Kasumi-1 (cell line): ENCODE measurements at places on chromosomes 2 and 18.

GRCh38 chr2:205171261-205171940 lies 510.9 kb upstream of the NRP2 start:
- DNase-seq, result no peak

- no peak for DNase-seq
Measured at GRCh38 chr18:12333506-12334290, 25.7 kb downstream of the TUBB6 start.

DNA sequence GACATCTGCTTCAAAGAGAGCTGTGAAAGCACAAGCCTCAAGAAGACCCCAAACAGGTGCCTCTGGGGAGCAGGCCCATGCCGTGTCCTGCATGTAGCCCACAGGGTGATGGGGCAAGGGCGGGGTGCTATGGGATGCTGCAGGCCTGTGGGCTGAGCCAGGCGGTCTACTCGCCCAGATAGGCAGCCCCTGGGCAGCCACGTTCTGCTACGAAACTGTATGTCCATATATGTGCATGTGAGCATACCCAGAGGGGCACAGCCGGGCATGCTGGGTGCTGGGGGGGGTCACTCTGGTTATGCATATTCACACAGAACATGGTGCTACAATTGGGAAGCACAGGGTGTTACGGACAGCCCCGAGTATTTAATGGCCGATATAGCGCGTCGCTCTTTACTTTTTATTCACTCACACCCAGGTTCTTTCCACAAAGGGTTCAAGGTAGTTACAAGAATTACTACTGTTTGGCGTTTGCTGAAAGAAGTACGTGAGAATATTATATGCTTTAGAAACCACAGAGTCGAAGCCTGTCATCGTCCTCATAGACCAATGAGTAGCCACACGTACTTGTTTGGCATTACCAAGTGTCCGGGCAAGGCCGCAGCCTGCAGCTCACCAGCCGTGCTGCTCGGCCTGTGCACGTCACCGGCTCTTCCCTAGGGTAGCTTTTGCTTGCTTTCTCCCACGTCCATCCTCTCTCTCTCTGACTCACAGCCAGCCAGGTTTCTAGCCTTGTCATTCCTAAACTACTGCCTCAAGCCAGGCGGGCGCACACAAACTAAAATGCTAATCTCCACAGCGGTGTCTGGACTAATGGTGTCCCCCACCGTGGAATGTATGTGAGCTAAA lies 14.4 kb downstream of the MTERF4 start:
- DNase-seq, result no peak

DNA sequence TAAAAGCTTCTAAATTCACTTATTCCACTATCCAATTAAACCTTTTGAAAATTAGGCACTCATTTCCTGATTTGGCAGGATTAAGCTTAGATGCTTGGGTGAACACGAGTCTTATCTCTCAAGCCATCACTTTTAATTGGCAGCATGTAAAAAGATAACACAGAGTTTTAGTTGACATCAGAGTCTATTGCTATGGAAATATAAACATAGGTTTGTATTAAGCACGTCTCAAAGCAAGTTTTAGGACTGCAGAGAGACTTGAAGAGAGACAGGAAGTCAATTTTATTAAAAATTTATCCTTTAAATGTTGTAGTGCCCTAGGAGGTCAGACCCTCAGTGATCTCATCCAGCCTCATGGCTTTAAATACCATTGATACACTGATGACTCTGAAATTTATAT lies 5.6 kb downstream of the RBKS start:
- DNase-seq, result no peak

GRCh38 chr18:68427951-68428401 lies 286.9 kb downstream of the TMX3 start:
- no peak for DNase-seq

DNA sequence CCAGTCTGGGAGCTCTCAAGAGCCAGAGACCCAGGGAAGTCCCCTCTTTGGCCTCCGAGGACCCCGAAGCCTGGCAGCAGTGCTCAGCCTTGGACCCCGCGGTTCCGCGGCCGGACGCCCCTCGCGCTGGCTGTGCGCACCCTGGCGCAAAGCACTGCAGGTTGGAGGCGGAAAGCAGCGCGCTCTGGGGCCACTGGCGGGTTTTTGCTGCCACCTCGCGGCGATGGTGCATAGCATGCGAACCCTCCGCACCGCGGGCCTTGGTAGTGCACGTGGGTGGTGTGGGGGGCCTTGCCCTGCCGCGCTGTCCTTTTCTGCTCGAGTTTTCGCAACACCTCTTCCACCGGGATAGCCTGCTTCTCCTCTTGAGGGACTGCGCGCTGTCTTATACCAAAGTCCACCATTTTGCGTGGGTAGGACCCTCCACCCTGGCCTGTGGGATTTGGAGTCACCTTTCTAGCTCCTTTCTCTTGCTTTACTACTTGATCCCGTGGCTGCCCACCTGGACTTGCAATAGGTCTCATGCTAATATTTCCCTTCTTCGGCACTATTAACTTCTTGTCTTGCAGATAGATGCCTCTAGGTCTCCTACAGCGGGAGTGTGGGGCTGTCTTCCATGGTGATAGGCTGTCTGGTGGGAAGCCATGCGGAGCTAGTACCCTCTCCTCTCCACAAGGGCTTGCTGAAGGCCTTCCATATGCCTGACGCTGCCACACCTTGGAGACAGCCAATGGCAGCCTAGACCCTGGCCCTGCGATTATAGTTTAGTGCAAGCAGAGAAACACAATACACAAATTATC lies 14.3 kb downstream of the SIX3 start:
- peak; percentile 64 for DNase-seq

DNA sequence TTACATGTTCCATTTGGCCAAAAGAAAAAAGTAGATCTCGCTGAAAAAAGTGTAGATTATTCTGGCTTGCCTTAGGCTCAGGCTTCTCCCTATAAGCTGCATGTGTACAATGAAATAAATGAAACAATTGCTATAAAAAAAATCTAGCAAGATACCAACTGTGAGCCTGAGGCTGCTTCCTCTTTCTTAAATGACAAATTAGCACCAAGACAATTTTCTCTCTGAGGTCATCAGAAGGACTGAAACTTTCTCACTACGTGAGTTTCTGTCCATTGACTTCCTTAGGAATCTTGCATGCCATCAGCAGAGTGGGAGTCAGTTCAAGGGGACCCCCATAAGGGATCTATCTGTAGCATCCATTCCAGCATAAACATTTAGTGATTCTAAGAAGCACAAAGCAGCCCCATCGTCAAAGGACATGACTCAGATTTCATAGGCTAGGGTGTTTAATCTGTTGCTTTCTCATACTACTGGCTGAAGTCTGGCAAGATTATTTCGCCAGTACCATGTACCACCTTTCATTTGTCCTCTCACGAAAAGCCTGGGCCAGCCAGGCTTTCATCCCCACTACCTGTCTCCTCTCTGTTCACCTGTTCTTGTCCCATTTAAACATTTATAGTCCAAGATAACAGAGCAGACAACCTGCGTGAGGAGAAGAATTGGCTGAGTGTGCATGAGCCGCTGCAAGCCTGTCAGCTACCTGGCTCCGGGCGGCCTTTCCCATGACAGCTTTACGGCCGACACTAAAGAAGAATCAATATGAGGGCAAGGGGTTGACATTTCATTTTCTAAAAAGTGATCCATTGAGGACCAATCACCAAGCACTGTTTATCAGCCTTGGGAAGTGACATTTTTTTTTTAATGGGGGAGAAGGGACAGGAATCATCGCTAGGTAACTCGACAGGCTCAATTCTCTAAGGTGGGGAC lies 120.0 kb downstream of the EPHA4 start:
- DNase-seq, result no peak

DNA sequence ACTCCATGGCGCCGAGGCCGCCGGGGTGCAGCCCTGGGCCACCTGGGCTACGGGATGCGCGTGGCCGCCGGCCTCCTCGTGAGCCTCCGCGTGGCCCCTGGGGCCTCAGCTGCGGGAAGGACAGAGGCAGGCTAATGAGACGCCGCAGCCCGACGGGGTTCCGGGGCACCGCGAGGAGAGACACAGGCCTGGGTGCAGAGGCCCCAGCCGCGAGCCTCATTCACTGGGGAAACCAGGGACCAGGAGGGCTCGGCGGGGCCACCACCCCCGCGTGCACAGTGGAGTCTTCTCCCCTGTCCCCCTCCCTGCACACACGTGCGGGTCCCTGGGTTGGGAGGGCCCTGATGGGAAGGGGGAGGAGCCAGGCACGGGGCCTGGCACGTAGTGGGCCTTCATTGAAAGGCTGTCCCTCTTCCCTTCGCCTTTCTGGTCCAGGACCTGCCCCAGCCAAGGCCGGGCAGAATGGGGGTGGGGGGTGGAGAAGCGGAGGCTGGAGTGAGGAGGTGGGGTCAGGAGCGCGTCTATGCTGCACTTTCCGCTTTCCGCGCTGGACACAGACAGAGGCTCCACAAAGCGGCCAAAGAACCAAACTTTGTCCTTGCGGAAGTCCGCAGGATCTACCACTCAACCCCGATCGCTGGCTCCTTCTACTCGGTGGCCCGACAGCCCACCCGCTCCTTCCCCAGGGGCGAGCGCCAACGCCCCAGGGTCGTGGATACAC lies 9.1 kb downstream of the ALPP start:
- no peak for DNase-seq
